Epithelial cell of proximal tubule (primary cell): ENCODE measurements at places on chromosomes 11 and 22. TPM values are rescaled to one million over a fixed set of nuclear protein-coding genes. Genes with fewer than 3 reads are reported as not detected.

The GPHA2 gene
- total RNA-seq, result not detected in 2 replicates

The B3GAT1 gene
- 0.07 TPM in 1 of 2 replicates, not detected in the other for total RNA-seq

The SLC5A4 gene
- not detected in 2 replicates for total RNA-seq

The TREH gene
- total RNA-seq, result not detected in 2 replicates

The PACS1 gene
- 17.5 and 24.9 TPM in 2 replicates for total RNA-seq

The SORL1 gene
- total RNA-seq, result 1.5 and 7.8 TPM in 2 replicates

The FOLH1 gene
- not detected in 2 replicates for total RNA-seq

The MISFA gene
- total RNA-seq, result 0.36 and 1.3 TPM in 2 replicates

The PHF21B gene
- 0.07 and 2.0 TPM in 2 replicates for total RNA-seq

The KLHL35 gene
- 1.4 and 3.3 TPM in 2 replicates for total RNA-seq

The SLC22A8 gene
- total RNA-seq, result not detected in 2 replicates
